Right hindlimb (tissue), 1 donor: ENCODE measurements at places on chromosomes 3 and 15.

GRCh38 chr3:118180853-118181252 lies 853.8 kb downstream of the IGSF11 start:
- DNase-seq = no peak

DNA sequence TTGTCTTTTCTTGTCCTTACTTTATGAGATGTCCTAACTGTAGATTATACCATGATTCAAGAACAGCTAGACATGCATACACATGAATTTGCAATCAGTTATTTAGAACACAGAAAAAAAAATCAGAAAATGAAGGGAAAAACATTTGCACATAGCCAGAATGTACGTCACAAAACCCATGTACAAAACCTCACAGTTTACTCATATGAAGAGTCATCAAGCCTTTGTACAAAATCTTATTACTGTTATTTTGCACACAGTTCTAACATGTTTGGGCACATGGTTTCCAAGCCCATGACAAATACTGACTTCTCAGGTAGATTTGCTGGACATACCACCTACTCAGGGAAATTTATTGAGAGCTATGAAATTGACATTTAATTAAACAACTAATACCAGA lies 48.2 kb downstream of the MAP3K13 start:
- no peak for DNase-seq

DNA sequence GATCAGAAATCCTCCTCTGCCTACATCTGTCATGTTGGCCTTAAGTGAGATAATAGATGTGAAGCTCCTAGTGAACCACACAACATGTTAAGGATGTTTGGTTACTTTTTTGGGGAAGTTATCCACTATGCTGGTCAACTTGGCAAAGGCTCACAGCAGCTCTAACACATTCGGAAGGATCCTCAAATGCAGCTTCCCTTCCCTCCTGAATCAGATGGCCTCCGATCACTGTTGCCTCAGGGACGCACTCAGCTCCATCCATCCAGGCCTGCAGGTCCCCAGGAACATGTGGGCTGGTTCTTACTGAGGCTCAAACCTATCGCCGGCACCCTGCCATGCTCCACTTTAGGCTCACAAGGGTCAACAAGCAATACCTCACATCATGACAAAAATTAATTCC lies 67.9 kb downstream of the CORO2B start:
- no peak for DNase-seq

DNA sequence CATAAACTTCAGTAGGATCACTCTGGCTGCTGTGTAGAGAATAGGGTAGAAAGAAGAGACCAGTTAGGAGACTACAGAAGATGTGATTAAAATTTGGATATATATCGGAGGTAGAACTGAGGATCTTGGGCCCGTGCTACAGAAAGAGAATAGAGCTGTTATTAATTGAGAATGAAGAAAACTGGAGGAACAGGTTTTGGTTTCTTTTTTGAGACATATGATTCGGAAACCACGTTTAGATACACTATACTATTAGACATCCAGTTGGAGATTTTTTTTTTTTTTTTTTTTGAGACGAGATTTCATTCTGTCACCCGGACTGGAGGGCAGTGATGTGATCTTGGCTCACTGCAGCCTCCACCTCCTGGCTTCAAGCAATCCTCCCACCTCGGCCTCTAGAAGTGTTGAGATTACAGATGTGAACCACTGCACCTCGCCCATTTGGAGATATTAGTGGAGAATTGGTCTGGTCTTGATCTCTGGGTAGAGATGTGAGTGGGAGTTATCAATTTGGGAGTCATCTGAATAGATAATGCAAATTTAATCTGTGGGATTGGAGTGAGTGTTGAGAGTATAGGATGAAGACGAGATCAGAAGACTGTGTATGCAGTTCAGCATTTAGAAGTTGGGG lies 50.9 kb downstream of the TCF12 start:
- no peak for DNase-seq

DNA sequence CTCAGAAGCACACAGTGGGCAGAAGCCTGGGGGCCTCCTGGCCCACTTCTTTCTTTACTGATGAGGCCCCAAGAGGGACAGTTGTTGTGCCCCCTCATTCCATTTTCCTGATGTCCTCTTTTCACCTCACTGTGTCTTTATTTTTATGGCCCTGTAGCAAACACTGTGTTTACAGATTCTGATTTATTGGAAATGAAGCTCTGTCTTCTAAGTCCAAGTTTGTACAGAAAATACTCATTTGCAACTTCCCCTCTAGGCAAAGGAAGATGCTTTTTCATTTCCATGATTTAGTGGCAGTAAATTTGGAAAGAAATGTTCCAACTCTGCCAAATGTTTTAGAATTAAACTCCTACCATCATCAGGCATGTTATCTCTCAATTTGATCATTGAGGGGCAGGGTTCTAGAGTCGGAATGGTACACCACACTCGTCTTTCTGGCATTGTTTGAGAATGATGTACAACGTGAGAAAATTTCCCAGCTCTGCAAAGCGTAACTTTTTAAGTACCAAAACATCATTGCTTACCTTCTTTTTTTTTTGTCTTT lies 129.7 kb downstream of the ARNT2 start:
- DNase-seq = no peak

- no peak for DNase-seq
Measured at GRCh38 chr3:124318014-124318413, 326.1 kb upstream of the ROPN1 start.

DNA sequence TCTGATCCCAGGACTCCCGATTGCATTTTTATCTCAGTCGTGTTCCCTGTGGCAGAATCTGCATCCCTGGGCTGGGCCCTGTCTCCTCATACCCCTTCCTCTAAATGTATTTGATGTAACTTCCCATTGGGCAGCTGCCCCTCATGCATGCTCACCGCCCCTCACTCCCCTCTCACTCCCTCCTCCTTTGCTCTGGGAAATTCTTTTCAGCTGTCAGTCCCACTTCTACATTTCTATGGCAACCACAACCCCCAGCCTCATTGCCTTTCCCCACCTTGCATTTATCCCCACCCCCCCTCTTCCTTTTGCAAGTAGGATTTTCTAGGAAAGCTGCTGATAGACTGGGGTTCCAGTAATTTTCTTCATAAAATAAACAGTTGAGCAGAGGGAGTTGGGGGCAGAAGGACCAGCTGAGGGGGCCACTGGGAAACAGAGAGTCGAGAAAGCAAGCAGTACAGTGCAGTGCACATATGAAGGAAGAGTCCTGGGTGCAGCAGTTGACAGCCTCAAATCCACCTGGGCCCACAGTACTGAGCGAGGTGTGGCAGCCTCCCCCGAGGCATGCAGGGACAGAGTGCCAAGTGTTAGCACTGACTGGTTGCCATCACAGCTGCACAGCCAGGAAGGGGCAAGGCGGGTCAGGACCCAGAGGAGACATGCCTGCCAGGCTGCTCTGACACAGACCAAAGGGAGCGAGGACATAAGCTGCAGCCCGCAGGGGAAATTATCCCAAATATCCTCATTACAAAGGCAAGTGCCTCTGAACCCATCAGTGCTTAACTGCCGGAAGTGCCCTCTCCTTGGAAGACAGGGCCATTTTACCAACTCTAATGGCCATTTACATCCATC lies 476.3 kb downstream of the EPHB1 start:
- DNase-seq = no peak
